ENCODE measurements at places on chromosomes 5 and 9. TPM values are rescaled to one million over a fixed set of nuclear protein-coding genes. Genes with fewer than 3 reads are reported as not detected.

DNA sequence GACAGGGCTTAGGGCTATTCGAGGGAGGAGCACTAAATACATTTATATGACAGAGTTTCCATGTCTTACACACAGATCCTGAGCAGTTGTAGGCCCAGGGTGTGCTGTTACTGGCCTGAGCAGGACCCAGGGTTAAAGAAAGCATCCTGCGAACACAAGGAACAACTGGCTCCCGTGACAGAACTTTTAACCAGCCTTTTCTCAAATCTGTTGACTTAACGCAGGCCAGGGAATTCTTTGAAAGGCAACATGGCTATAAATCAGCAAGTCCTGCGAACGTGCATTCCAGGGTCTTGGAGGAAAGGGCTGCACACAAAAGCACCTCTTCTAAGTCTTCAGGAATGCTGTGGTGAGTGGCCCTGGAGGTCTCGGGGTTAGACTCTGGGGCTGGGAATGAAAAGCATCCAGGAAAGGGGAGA lies 45.2 kb upstream of the ANKRD55 start:
- no peak for ATAC-seq

GRCh38 chr5:68369457-68370125 lies 154.0 kb downstream of the PIK3R1 start:
- no peak for ATAC-seq

GRCh38 chr9:89952401-89952800 lies 347.6 kb downstream of the GADD45G start:
- no peak for ATAC-seq

DNA sequence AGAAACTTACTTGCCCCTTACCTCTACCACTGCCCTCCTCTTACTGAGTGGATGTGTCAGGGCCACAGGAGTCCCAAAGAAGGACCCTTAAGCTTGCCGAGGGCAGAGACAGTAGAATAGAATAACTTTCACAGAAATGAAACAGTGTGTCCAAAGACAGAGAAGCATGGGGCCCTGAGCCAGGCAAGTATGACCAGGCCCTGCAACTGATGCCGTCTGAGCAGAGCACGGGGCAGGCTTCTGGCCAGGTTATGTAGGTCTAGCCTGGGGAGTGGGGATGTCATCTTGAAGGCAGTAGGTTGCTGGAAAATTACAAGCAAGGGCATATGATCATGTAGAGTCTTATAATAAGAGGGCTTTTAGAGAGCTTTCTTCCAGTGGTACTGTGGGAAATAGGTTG lies 415.4 kb downstream of the KDM4C start:
- ATAC-seq: no peak

GRCh38 chr9:126842977-126843799 lies 17.3 kb upstream of the ZBTB34 start:
- no peak for ATAC-seq

DNA sequence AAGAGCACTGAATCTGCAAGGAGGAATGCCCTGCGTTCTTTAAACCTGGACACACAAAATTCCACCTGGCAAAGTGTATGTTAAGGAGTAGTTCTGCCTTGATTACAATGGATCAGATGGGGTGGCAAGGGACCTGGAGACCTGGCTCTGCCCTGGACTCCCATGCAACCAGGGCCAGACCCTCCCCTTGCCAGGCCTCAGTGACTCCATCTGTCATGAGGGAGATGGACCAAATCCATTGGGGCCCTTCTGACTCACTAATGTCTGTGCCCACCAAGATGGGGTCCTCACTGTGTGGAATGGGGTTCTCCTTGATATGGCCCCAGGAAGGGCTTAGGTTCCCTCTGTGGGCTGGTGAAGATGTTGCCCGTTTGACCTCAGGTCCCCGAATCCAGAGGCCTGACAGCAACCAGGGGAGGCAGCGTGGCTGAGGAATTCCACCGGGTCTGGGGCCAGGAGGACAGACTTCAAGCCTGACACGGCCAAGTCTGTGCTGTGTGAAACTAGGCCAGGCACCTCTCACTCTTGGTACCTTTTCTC lies 100.3 kb downstream of the PAX5 start:
- ATAC-seq: no peak

GRCh38 chr9:108486831-108487230 lies 369.0 kb downstream of the ACTL7B start:
- ATAC-seq: no peak

GRCh38 chr9:127557466-127557869 lies 54.6 kb upstream of the STXBP1 start:
- ATAC-seq: no peak

DNA sequence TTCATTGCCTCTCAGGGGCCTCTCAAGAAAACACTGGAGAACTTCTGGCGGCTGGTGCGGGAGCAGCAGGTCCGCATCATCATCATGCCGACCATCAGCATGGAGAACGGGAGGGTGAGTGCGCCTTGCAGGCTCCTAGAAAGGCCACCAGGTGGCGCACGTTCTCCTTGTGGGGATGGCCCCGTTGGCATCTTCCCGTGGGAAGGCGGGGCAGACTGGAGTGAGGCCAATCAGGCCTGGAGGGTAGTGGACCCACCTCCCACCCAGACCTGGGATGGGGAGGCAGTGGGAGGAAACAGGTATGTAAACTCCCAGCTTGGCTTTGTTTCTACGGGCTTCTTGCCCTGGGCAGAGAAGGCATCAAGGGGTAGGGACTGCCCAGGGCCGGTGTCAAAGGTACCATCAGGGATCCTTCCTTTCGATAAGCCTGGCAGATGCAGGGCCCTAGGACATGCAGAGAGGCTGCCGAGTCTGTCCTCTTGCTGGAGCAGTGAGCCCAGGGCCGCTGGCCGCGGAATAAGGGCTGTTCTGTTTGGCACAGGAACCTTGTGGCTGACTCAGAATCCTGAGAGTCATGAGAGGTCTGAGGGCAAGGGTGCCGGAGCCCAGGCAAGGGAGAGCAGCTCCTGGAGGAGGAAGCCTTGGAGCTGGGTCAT lies 18.9 kb upstream of the SPTLC1 start:
- peak; percentile 68 for ATAC-seq

GRCh38 chr5:1564182-1564748 lies 40.5 kb upstream of the LPCAT1 start:
- peak; percentile 91 for ATAC-seq

DNA sequence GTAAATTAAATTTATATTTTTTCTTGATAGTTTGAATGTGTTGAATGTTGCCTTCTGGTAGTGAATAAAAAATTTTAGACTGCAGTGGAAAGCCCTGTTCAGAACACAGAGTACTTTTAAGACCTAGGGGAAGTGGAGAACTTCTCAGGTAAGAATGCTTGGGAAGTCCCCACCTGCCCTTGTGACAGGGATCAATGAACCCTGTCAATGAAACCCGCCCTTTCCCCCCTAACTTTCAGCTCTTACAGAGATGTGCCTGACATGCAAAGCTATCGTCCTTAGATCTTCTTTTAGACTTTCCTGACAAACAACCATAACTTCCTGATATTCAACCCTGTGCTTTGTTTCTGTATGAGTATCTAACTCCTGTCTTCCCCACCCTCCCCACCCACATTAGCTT lies 562.7 kb downstream of the TLE4 start:
- ATAC-seq: peak; percentile 63

DNA sequence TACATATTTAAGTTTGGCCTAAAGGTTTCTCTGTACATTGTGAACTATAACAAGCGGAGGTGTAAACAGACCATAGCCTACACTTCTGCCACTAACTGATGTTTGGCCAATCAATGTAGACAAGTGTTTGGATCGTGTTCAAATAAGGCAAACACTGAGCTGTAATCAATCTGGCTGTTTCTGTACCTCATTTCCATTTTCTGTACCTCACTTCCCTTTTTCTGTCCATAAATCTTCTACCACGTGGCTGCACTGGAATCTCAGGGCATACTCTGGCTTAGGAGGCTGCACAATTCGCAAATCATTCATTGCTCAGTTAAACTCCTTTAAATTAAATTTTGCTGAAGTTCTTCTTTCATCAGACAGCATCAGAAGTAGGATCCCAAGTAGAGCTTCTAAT lies 140.9 kb downstream of the SLC25A46 start:
- ATAC-seq: no peak

DNA sequence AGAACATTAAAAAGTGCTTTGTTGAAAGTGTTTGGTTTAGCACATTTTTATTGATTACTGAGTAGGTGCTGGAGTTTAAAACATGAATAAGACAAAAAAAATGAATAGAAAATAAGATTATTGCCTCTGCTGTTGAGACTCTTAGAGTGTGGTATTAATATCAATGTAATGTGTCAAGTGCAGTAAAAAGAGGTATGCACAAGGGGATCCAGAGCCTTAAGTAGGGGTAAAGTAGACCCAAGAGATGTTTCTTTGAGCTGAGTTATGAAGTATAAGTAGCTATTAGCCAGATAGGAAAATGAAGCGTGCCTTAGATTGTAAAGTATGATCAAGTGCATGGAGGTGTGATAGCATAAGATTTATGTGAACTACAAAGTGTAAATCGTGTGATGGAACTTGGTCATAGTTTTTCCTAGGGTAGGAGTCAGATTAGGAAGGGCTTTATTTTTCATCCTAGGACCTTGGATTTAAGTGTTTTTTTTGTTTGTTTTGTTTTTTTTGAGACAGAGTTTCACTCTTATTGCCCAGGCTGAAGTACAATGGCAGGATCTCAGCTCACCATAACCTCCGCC lies 45.2 kb downstream of the NSD1 start:
- ATAC-seq: no peak

GRCh38 chr9:124855944-124856765 lies 2.9 kb downstream of the WDR38 start:
- peak; percentile 7 for ATAC-seq

DNA sequence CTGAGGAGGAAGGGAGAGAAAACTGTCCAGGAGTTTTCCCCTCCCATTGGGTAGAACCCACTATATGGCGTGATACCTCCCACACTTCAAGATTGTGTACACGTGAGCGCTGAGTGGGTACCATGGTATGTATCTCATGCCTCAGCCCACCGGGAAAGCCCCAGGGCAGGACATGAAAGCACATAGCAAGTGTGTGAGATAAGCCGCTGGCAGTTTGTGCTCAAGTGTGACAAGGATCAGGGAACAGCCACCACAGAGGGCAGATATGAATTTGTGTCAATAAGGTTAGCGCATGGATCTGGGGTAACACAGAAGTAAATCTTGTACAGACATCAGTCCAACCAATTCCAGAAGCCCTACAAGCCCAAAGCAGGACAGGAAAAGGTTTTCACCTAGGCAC lies 42.6 kb upstream of the NAA35 start:
- no peak for ATAC-seq

GRCh38 chr9:126707083-126707482 lies 93.4 kb downstream of the LMX1B start:
- no peak for ATAC-seq

- peak; percentile 97 for ATAC-seq
These were observed 612.5 kb downstream of the EFNA5 start for GRCh38 chr5:107058235-107058634.

- ATAC-seq: peak; percentile 87
These were observed 132.6 kb downstream of the PDZD2 start for GRCh38 chr5:31771500-31771899.

- ATAC-seq: no peak
These were observed 5.9 kb upstream of the ZFP62 start for GRCh38 chr5:180866985-180867384.

GRCh38 chr5:54526604-54527288 lies 9.2 kb downstream of the SNX18 start:
- ATAC-seq: no peak

- no peak for ATAC-seq
These were observed 220.4 kb upstream of the SMARCA2 start for GRCh38 chr9:1794547-1795270.

DNA sequence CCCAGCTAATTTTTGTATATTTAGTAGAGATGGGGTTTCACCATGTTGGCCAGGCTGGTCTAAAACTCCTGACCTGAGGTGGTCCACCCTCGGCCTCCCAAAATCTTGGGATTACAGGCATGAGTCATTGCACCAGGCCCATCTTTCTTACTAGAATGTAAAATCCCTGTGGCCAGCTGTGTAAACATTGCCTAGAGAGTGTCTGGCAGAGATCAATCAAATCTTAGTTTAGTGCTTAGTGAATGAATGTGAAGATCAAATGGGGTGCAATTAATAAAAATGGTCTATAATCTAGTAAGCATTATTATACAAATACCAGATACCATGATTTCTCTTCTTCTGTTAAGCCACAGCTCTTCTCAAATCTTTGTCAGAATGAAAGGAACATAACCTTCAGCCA lies 289.9 kb downstream of the KCTD16 start:
- no peak for ATAC-seq

DNA sequence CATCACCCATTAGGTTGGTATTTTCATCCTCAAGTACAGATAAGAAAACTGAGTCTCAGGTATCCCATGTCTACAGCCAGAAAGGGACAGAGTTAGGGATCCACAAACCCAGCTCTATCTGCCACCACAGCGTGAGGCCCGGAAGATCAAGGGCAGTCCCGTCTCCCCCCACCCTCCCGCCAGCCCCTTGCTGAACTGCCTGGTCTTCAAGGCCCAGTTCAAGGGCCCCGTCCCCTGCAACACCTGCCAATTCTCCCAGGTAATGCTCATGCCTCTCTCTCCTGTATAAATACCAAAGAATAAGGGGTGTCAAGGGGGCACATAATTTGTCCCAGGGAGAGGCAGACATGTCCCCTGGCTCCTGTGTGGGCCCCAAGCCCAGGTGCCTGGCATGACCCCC lies 50.7 kb downstream of the AK8 start:
- ATAC-seq: no peak

GRCh38 chr5:128681096-128681495 lies 143.1 kb upstream of the FBN2 start:
- no peak for ATAC-seq

- no peak for ATAC-seq
These were observed 47.1 kb downstream of the LIX1 start for GRCh38 chr5:97095318-97095732.

GRCh38 chr9:127224883-127225739 lies 39.5 kb upstream of the GARNL3 start:
- ATAC-seq: peak; percentile 96

- ATAC-seq: no peak
These were observed 6.9 kb downstream of the ADAM19 start for GRCh38 chr5:157568720-157569119.

DNA sequence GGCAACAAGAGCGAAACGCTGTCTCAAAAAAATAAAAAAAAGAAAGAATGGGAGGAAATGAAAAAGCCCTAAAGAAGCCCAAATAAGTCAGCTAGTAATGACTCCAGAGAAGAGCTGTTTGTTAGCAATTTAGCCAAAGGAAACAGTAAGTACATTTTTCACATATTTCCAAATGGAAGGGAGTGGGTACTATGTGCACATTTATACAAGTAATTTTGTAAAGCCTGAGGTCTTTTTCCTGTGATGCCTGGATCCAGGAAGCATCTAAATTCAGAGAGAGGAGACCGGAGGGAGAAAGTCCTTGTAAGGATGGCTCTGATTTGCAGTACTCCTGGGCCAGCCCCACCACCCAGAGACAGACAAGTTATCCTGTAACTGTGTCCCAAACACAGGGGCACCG lies 14.7 kb downstream of the FBP1 start:
- no peak for ATAC-seq

GRCh38 chr9:83424831-83425230 lies 113.4 kb downstream of the FRMD3 start:
- no peak for ATAC-seq

ANKRD55 gene
- not detected for total RNA-seq

SCGB3A2 gene
- total RNA-seq: not detected

BHMT2 gene
- 0.72 TPM for total RNA-seq

CERT1 gene
- total RNA-seq: 27.6 TPM

AK8 gene
- 1.7 TPM for total RNA-seq

KCTD16 gene
- total RNA-seq: not detected

MYOT gene
- total RNA-seq: not detected

DAB2 gene
- 3.6 TPM for total RNA-seq

TRPM3 gene
- total RNA-seq: not detected

CEL gene
- 2.4 TPM for total RNA-seq

PIGO gene
- 22.8 TPM for total RNA-seq

MLANA gene
- total RNA-seq: not detected

EMB gene
- total RNA-seq: 5.7 TPM

LCN9 gene
- not detected for total RNA-seq

MAN1B1 gene
- total RNA-seq: 46.2 TPM

ZNF883 gene
- total RNA-seq: 1.0 TPM

Measured in esophagus mucosa (tissue), 1 donor.